ACHN (cell line): ENCODE measurements at places on chromosomes 7 and 10.
A peak's percentile ranks its signal among the peaks of the same experiment; 100 is the strongest.

- no peak for DNase-seq
Observed at GRCh38 chr7:133796782-133797745, 330.1 kb upstream of the LRGUK start.

- DNase-seq = peak; percentile 57
Observed at GRCh38 chr10:46255801-46256747, 30.7 kb upstream of the ANTXRL start.

GRCh38 chr7:91135703-91136430, 128.4 kb upstream of the FZD1 start:
- DNase-seq = no peak

DNA sequence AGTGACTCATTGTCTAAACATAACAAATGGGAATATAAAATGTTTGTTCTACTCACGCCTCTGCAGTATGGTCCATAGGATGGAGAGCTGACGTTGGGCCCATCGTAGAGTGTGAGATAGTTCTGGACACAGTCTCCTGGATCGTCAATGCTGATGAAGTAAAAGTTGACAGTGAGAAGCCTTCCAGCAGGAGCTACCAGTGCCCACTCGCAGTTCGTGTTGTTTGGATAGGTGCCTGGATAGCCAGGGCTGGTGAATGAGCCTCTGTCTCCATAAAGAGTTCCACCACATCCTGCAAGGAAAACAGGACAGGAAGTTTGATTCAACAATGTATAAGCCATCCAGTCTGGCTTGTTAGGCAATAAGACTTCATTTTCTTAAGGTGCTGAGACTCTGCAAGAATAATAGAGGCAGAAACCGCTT, 79.6 kb downstream of the OR13A1 start:
- no peak for DNase-seq

- peak; percentile 58 for DNase-seq
Observed at GRCh38 chr7:33757563-33758165, 147.7 kb upstream of the BMPER start.

- DNase-seq = no peak
Observed at GRCh38 chr7:54810401-54810800, 51.4 kb upstream of the SEC61G start.

DNA sequence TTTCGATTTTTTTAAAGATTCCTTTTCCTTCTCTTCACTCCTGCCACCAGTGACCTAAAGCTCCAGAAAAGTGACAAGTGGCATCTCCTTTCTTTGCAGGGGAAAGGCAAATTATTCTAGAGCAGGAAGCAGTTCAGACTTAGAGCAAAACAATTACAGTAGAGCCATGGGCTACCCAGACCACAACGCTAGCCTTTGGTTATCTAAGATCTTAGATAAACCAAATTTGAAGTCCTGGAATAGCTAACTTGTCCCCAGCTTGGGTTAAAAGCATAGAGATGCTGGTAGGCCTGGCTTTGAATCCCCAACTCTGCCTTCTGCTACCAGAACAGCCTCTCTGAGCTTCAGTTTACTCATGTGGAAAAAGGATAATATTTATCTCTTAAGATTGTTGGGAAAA, 38.4 kb downstream of the LGI1 start:
- no peak for DNase-seq

DNA sequence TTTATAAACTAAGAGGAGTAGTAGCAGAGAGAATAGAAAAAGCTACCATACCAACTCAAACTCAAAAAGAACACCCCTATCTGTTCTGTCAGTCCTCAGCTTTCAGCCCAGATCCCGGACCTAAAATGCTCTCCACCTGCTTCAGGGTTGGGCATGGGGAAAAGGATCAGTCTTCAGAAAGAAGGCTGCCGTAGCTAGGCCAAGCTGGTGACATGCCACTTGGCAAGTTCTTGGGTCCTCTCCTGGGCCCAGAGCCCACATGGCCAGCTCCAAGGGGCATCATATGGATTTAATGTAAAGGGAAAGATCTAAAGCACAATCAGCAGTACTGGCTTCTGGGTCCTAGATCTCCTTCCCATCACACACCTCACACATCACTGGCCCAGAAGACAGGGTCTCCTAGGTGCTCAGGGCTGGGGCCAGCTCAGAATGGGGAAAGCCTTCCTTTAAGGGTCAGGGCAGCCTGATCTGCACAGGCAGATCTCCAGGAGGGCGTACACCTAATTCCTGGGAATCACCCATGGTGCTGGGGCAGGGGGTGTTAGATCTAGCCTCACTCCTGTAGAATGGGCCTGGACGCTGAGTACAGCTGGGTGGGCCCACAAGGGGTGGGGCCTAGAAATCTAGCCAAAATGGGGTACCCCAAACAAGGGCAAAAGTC, 2.5 kb downstream of the VAX1 start:
- DNase-seq = no peak

- DNase-seq = no peak
Observed at GRCh38 chr10:12690525-12691126, 310.9 kb downstream of the CCDC3 start.

DNA sequence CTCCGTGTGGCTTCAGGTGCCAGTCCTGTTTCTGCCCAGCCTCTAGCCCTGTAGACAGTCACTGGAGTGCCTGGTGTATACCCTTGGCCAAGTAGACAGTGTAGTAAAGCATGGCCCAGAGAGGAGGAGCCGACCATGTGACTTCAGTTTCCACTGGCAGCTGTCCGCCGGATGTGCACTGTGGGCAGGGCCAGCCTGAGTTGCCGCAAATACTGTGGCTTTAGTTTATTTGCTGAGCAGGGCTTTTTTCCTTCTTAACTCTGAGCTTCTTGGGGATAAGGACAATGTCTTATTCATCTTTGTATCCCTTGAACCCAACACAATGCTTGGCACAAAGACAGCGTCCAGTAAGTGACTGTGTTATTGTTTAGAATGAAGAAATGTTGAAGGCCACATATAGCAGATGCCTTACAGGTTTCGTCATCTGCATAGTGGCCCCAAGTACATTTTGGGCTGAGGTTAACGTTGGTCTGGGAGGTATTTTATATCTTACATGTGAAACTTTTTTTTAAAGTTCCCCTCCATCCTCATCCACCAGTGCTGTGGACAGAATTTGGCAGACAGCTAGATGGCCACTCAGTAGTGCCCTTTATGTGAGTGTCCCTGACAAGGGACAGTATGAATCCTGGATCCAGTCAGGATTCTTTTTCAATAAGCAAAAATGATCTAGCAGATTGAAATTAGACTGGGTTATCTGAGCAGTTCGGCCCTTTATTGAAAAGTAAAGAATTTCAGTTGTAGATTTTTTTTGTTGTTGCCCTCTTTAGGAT, 40.6 kb downstream of the CYP17A1 start:
- DNase-seq = no peak

- DNase-seq = no peak
Observed at GRCh38 chr10:8056871-8057331, 2.4 kb downstream of the GATA3 start.

- DNase-seq = no peak
Observed at GRCh38 chr7:101299511-101300464, 21.8 kb downstream of the IFT22 start.

- DNase-seq = peak; percentile 13
Observed at GRCh38 chr7:133545618-133546017, 292.7 kb downstream of the EXOC4 start.

GRCh38 chr7:9945857-9946256, 1027.8 kb upstream of the PHF14 start:
- DNase-seq = no peak

GRCh38 chr10:96596422-96597407, 9.9 kb upstream of the TM9SF3 start:
- DNase-seq = no peak

- no peak for DNase-seq
Observed at GRCh38 chr7:135074531-135074930, 73.3 kb upstream of the TMEM140 start.

DNA sequence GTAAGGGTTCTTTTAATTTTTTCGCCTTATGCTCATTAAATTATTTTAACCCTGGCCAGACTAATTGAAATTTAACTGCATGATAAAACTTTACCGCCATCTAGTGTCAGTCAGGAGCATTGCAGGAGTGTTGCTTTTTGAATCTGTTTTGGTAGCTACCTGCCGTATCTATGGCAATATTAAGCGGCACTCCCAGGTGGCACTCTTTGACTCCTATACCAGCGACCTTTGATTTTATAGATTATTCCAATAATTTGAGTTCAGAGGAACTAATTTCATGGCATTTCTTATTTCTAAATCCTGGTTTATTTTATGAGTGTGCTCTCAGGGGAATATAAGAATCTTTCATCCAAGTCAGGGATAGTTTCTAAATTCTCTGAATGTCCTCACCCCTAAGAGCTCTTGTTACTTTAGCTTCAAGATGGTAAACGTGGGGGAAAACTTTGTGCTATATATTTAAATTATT, 198.9 kb downstream of the REEP3 start:
- DNase-seq = peak; percentile 54

DNA sequence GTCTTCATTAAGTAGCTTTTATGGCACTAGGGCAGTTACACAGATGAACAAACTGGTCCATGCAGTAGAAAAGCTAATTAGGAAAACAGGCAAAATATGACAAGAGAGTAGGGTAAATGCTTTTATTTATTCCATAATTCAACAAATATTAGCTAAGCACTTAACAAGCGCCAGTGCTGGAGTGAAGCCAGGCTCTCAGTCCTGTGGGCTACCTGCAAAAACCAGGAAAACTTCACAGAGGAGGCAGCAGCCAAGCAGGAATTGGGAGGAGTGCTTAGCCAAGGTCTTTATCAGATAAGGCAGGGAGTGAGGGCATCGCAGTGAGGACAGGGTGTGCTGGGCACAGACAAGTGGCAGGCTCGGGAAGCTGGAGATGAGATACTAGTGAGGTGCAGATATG, 4.9 kb upstream of the KAT6B start:
- DNase-seq = no peak

GRCh38 chr10:44992070-44992731, 8.5 kb upstream of the ZNF22 start:
- no peak for DNase-seq

GRCh38 chr10:47031901-47032465, 120.8 kb downstream of the PTPN20 start:
- DNase-seq = no peak

DNA sequence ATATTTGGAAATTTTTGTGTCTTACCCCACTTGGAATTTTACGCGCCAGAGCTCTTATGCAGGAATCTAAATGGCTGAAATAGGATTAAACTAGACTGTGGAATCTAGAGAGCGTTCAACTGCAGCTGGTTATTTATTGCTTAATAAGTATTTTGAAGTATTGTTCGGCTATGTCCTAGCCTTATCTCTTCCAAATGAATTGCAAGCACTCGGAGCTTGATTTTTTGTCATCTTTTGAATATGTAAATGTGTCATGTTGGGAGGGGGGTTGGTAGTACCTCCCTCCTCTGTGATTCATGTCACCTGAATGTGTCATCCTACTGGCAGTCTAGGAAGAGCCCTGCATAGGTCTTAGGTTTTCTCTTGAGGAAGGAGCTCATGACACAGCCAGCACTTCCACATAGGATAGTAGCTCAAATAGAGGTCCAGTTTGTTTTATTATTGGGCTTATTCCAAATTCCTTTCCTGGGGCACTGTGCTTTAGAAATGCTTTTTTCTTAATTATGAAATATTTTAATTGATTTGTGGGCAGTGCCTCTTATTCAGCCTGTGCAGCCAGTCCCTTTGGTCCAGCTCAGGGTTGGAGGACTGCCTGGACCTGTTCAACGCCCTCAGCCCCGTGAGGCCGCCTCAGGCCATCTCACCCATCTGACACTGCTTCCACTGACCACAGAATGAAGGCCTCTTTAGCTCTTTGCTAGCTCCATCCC, 22.5 kb upstream of the TRIL start:
- DNase-seq = no peak

GRCh38 chr7:69243016-69243415, 355.3 kb upstream of the AUTS2 start:
- no peak for DNase-seq

DNA sequence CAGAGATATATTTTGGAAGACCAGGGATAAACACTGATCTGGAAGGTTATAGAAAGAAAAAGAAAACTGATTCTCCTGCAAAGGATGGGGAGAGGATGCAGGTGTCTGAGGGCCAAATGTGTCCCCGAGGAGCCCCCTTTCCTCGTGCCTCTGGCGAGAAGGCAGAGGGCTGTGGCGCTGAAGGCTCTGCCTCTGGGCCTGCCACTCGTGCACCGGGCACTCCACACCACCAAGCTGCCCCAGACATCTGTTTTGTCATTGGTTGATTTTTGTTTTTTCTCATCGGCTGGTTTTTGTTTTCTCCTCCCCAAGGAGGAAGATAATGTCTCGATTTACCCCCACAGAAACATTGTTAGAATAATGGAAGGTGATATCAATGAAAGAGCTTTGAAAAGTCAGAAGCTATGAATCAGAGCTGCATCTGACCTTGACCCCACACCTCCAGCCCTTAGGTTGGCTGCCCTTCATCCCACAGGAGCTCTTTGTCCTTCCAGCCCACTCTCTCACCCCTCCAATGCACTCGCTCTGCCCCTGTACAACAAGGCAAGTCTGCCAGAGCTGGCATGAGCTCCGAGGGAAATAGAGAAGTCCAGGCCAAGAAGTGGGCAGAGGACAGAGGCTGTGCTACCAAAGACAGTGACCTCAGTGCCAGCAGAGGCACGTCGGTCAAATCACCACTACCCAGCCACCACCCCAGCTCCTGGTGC, 124.8 kb downstream of the TCERG1L start:
- DNase-seq = no peak

DNA sequence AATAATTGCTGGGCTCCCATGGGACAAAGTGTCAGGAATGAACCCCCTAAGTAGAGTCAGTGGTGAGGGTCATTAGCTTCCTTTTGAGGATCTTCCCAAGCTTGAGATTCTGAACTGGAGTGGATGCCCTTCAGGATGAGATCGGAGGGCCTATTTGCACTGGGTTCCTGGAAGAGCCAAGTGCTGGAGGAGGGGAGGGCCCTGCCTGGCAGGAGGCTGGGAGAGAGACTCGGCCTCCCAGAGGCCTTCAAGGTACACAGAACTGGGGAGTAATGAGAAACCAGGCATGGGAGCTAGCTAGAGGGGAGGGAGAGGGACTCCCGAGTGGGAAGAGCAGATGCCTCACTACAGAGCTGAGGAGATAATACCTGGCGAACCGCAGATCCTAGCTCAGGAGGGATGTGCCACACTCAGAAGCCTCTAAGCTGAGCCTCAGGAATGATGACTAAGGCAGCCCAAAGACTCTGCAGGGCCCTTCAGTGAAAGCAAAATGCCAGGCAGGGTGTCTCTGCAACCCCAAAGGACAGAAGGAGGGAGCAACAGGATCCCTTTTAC, 9.4 kb downstream of the PDAP1 start:
- no peak for DNase-seq

GRCh38 chr7:70574970-70575799, 556.8 kb upstream of the GALNT17 start:
- no peak for DNase-seq
